Esophagus squamous epithelium (tissue), 5 donors: ENCODE measurements at places on chromosomes 12 and 14.

DNA sequence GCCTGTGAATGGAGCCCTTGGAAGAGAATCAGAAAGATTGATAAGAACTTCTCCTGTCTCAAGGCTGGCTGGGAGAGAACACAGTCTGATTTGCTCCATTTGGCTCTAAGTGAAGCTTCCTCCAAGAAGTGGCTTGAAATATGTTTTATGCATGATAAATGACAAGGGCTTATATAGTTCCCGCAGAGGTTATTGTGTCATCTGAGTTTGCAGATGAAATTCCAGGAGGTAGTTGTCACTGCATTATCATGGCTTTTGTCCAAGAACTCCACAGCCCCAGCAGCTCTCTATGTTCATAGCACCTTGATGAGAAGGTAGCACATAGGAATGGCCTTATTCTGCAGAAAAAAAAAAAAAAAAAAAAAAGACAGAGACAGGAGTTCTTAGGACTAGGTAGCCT is 108.5 kb downstream of the DACT1 start:
- DNase-seq = no peak

GRCh38 chr12:46926526-46926925 is 100.7 kb upstream of the SLC38A4 start:
- DNase-seq = no peak

GRCh38 chr12:70400124-70400523 is 34.0 kb downstream of the KCNMB4 start:
- no peak for DNase-seq

GRCh38 chr12:3084742-3085141 is 7.6 kb downstream of the TSPAN9 start:
- no peak for DNase-seq

DNA sequence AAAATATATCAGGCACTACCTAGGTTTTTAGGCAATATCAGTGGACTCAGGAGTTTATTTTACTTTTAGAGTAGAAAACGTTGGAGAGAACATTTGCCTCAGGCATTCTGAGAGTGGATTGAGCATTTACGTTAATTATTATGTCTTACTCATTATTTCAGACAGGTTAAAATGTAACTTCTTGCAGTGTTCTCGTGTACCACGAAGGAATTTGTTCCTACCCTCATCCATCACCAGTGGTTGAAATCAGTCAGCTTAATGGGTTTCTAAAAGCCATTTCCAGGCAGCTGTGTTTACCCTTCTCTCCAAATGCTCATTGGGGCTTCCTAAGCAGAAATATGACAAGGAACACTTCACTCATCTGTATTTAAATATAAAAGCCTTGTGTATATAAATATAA is 9.1 kb upstream of the LDHB start:
- DNase-seq = no peak

DNA sequence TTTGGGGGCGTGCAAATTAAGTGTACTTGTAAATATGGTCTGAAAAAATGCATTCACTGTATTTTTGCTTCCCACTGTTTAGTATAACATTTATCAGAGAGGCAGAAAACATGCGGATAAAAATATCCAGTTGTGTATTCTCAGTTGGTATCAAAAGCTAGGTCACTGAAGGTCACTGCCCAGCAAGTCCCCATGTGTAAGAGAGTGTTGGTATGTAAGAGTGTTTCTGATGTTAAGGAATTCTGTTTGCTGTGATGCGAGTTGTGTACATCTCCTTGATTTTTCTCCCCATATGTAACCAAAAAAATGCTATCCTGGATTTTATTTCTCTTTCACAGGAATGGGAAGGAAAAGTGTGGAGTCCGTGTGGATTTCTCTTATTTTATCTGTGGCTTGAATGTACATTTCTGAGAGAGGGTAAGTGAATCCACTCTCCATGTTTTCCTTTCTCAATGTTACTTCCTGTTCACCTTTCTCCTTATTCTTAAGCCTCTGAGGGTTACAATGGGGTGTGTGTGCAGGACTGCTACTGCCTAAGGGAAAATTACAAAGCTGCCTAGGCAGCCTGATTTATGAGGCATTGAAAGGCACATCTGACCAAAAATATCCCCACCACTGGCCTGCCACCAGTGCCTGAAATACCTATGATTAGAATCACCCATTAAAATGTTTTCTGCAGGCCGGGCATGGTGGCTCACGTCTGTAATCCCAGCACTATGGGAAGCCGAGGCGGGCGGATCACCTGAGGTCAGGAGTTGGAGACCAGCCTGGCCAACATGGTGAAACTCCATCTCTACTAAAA is 97.9 kb upstream of the USP44 start:
- DNase-seq = no peak

DNA sequence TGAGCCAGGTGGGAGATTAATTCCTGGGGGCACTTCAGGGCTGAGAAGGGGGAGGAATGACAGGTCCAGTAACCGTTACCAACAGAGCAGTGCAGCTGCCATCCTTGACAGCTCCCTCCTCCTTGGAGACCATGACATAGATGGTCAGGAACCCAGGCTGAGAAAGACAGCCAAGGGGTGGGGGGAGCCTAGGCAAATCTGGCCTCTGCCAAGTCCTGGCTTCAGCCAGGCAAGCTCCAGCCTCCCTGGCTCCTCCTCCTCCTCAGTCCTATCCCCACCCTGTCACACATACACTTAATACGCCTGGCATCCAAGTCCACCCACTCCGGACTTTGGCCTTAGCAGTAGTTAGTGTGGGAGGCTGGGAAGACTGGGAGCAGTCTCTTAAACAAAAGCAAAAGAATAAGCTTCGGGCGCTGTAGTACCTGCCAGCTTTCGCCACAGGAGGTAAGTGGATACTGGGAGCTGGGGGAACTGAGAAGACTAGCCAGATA is at the start of gene RDH5:
Gene RDH5, plus strand, starts transcription at position 323 of the 494 bp plus-strand sequence. CDS start 792 bp downstream, outside the sequence.
- no peak for DNase-seq
